CD4-positive, alpha-beta T cell treated with Interleukin-17A for 1 hour (primary cell): ENCODE measurements at places on chromosomes 2 and 18.

DNA sequence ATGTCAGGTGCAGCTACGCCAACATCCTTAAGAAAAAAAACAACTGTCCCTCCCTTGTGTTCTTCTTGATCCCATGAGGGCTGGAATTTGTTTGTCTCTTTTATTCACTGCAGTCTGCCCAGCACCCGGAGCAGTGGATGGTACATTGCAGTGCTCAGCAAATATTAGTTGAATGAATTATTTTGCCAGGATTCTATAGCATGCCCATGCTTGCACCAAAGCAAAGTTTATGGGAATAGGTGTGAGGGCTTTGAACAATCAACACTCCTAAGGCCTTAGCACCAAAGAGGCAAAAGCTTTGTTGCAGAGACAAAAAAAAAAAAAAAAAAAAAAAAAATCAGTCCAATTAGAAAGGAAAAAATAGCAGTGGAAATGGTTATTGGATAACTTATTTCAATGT, 28.7 kb upstream of the DCC start:
- DNase-seq: no peak

GRCh38 chr18:64179556-64180080, 30.7 kb upstream of the LINC00305 start:
- no peak for DNase-seq

DNA sequence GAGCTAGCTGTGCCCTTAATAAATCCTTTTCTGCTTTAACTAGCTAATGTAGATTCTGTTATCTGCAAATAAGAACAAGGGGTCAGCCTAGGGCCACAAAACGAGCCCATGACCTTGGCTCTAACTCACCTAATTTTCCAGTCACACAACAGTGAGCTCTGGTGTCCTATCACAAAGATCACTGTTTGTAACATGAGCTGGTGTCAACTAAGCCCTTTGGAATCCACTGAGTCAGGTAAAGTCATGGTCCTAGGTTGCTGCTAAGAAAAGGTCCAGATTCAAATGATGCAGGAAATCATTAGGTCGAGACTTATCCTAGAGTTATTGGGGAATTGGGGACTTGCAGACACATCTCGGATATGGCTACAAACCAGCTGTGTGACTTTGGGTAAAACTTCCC, 49.9 kb downstream of the ST8SIA5 start:
- no peak for DNase-seq

DNA sequence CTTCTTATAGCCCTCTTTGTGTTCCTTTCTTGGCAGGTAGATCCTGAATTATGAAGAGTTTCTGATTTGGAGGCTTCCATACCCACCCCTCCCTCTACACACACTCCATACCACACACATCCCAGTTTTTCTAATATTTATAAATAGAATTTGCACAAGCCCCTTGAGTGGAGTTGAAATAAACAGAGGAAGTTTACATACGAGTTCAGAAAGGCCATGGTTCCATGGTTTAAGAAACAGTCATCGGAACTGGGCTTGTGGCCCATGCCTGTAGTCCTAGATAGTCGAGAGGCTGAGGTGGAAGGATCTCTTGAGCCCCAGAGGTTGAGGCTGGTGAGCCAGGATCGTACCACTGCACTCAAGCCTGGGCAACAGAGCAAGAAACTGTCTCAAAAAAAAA, 62.7 kb upstream of the TANC1 start:
- no peak for DNase-seq

DNA sequence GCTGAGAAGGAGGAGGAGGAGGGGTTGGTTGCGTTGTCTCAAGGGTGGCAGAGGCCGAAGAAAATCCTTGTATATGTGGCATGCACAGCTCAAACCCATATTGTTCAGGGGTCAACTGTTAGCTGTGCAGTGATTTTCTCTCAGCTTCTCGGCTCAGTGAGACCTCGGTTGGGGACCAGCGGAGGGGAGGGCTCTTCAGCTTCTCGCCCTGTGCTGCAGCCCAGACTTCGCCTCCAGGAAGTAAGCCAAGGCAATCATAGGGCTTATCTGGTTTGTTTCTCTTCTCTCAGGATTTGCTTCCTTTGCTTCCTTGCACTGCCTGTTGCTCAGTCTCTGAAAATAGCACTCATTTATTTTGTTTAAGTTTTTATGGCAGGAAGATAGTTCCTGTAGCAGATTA, 85.5 kb downstream of the SOWAHC start:
- DNase-seq: no peak

GRCh38 chr2:114534116-114535084, 92.0 kb downstream of the DPP10 start:
- DNase-seq: no peak

- DNase-seq: peak; percentile 51
Observed at GRCh38 chr2:226772389-226773179, 27.0 kb downstream of the IRS1 start.

DNA sequence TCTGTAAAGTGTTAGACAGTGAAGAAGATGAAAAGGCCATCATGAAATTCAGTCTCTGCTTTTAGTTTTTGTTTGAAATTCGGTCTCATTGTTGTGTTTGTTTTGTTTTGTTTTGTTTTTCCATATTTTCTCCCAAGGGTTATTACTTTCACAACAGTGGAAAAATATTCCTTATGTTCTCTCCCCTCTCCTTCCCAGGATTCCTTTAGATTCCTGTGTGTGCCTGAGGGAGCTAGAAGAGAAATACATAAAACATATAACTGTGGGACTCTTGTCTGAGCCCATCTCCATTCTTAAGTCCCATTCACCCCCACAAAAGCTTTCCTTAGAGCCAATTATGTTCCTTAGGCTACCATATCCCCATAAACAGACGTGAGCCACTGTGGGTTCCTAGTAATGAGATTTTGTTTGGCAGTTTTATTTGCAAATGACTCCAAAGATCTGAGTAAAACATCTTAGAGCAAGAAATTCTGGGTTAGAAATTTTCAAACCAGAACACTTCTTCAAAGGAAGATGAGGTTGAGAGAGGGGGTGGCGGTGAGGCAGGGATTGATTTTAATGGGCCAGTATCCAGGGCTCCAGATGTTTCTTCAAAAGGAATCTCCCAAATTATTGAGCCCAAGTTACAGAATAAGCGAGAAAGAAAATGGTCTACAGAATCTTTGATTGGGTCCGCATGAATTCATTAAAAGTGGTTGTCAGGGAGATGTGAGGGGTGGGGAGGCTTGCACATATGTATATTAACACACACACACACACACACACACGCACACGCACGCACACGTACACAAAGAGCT, 157.8 kb upstream of the TNP1 start:
- DNase-seq: no peak

DNA sequence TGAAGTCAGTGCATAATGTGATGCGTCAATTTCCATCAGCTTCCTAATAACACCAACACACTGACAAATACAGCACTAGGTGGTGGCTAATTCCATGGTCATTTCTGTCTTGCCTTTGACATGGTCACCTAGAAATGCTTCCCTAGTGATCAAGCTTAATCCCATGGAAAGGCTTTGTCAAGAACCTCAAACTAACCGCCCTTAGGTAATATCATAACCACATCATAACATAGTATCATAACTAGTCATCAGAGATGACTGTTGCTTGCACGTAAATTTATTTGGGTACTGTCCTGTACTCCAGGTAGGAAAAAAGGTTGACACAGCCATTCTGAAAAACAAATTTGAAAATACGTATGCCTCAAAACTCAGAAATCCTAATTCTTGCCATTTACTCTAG, 471.8 kb downstream of the IRS1 start:
- DNase-seq: no peak

DNA sequence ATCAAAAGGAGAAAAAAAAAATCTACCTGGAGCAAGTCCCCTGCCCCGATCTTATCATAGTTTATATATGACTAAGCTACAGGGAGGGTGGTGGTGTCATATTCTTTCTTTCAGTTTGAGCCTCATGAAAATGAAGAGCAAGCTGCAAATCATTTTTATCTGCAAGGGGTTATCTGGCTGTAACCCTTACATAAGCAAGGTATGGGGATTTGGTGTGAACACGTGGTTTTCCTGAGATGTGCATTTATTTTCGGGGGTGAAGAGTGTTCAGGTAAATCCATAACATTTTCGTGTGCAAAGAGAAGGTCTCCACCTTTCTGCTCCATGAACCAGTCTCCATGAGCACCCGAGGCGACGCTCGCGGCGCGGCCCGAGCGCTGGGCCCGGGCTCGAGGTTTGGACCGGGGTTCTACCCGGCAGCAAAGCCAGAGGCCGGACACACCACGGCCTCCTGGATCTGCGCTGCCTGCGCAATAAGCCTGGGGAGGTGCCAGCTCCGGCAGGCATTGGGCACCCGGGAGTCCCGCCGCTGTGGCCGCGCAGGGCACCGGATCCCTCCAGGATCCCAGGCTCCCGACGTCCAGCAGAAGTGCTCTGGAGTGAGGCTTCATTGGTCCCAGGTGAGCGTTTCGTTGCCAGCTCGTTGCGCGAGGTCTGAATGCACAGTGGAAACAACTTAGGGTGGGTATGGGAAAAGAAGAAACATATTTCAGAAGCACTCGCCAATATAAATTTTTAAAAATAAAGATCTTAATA, 36.1 kb upstream of the GPD2 start:
- peak; percentile 41 for DNase-seq

- no peak for DNase-seq
Observed at GRCh38 chr2:210503725-210504191, 27.2 kb upstream of the LANCL1 start.

GRCh38 chr2:206232287-206233035, 42.0 kb upstream of the ZDBF2 start:
- no peak for DNase-seq

DNA sequence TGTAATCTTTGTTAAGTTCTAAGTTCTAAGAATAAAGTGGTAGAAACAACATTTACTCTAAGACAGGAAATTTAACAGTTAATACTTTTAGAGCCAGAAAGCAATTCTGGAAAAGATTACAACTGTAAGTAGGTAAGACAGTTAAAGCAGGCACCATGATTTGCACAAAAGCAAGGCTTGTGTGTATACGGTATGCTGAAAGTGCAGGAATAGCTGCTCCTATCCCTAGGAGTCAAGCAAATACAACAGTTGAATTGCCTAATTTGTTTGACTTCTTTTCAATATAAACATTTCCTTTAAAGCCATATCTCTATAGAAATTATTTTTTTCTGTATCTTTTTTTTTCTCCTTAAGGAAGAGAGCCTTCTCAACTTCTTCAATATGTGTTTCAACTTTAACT, 116.4 kb downstream of the KCNJ3 start:
- no peak for DNase-seq

- DNase-seq: no peak
Observed at GRCh38 chr2:138269765-138270164, 231.8 kb upstream of the SPOPL start.

DNA sequence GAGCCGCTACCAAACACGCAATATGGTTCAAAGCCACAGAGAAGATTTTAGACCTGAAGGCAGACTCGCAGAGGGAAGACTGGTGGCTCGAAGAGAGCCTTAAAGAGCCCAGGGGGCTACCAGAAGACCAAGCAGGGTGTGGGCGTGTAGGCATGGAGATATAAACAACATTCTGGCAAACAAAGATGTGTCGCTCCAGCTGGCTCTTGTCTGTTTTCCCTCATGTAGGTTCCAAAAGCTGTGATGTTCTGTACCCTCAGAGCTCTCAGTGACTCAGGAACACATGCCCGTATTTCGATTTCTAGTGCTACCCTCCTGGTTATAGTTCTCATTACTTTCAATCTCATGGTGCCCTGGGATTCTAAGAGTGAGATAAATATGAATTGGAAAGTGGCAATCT, 44.5 kb downstream of the DOCK10 start:
- DNase-seq: no peak

GRCh38 chr18:13934058-13934457, 18.7 kb upstream of the MC2R start:
- DNase-seq: no peak

GRCh38 chr2:105403783-105404698, 5.2 kb upstream of the FHL2 start:
- no peak for DNase-seq

GRCh38 chr2:104538077-104538476, 315.8 kb upstream of the POU3F3 start:
- DNase-seq: no peak

GRCh38 chr2:18980786-18981430, 377.5 kb downstream of the OSR1 start:
- no peak for DNase-seq

GRCh38 chr18:79631096-79631507, 48.5 kb upstream of the CTDP1 start:
- no peak for DNase-seq

GRCh38 chr2:98515250-98515991, 70.8 kb downstream of the INPP4A start:
- no peak for DNase-seq

DNA sequence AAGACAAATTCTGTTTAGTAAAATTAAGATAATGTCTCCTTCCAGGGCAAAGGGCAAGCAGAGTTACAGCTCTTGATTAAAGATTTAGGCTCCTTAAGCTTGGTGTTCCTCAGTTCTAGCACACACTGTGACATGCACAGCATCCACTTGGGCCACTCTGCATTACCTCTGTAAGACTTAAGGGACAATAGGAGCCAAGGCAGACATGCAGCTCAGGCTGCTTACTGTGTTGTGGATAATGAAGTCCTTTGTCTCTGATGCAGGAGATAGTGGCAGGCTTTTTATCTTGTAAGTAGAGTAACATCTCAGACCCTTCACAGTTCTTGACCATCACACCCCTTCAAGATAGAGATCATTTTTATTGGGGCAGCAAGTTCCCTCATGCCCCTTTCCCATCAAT, 31.2 kb downstream of the RBM45 start:
- DNase-seq: no peak

GRCh38 chr2:207399301-207399700, 130.5 kb upstream of the CREB1 start:
- DNase-seq: no peak

- DNase-seq: no peak
Observed at GRCh38 chr2:232483311-232483922, 4.2 kb downstream of the ECEL1 start.

DNA sequence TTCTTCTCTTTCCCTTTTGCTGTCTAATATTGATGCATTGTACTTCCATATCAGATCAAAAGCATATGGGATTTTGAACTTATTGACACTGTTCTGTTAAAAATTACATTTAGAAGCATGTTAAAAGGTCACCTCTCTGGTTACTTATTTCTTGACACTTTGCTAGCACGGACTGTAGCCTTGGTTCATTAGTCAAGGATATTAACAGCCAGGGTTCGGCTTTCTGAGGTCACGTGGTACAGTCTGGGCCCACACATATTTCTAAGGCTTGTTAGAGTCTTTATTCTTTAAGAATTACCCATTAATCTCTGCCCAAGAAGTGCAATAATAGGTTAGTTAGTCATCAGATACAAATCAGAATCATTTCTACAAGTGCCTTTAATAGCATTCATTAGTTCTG, 1035.8 kb upstream of the FANCL start:
- no peak for DNase-seq

- DNase-seq: no peak
Observed at GRCh38 chr2:138356178-138356577, 145.4 kb upstream of the SPOPL start.

- no peak for DNase-seq
Observed at GRCh38 chr2:41079011-41079410, 627.1 kb upstream of the SLC8A1 start.

DNA sequence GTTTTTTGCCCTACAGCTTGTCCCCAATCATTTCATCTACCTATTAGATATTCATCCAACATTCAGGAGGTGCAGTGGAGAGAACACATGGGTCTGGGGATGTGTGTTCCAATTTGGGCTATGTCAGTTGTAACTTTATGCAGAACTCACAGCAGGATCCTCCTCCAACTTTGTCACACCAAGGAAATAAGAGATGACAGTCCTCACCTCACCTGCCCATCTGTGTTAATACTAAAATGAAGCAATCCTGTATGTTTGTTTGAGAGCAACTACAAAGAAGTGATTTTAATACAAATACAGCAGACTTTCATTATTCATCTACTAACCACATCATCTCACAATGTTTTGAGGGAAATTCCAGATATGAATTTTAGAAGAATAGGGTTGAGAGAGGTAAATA, 126.7 kb downstream of the ARHGAP15 start:
- DNase-seq: peak; percentile 59

- no peak for DNase-seq
Observed at GRCh38 chr18:46152436-46152807, 48.2 kb downstream of the HAUS1 start.
